Muscle of back (tissue), 13 donors: ENCODE measurements at places on chromosomes 4 and X.

DNA sequence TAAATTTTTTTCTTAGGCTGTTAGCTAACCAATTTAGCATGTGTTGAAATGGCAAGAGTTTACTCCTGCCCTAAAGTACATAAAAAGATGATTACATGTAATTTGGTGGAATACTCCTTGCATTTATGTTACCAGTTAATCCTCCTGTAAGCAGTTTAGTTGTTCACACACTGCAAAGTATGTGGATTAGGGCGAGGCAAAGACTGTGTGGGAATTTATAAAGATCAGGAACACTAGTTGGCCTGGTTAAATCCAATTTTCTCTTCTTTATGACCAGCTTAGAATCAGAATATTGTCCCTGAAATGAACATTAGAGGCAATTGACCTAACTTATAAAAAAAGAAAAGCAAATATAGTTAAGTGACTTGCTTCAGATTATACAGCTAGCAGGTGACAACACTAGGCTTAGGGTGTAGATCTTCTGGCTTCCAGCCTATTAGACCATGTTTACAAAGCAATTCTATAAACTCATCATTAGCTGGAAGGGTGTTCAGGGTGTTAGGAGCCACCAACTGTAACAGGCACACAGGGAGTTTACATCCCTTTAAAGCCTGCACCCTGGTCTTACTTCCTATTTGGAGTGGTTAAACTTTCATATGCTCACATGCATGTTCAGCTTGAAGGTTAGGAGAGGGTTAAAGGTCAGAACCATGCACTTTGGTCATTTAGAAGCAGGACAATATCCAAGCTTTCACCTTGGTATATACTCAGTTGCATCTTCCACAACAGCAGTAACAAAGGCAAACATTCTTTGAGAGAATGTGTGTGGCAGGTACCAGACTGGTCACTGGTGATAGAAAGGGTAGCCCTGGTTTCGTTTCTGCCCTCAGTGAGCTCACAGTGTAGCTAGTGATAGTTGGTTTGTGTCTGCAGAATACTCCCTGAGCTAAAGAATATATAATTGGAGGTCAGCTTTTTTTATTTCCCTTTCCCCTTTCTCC lies 72.6 kb downstream of the GC start:
- no peak for DNase-seq

DNA sequence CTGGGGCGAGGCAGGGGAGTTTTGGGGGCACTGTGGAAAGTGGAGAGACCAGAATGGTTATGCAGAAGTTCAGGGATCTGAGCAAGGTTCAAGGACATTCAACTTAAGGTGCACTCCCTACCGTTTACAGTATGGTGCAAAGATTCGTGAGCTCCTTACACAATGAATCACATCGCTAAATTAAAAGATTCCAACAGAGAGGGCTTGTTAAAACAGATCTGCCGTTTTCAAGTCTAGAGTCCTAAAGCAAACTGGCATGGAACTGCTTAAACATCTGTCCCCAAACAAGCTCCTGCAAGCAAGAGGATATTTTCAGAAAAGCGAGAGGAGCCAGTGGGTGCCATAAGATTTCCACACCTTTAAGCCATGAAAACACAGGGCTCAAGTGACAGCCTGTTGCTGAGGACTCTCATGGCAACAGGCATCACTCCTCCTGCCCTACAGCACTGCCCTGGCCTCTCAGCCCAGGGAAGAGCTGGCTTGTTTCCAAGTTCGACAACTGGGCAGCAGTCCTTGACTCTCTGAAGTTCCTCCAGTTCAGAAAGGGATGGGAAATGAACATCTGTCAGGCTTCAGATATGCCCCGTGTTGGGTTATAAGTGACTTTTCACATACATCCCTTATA lies 10.0 kb downstream of the FAM184B start:
- DNase-seq: peak; percentile 29

DNA sequence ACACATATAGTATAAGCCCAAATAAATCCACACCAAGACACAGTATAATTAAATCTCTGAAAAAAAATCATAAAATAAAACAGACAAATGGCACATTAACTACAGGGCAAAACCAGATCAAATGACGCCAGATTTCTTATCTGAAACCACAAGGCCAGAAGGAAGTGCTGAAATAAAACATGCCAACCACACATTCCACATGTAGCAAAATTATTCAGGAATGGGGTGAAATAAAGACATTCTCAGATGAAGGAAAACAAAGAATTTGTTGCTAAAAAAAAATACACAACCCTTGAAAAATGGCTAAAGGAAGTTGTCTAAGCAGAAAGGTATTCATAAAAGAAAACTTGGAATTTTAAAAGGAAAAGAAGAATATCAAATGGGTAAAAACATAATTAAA lies 4.5 kb upstream of the DCAF12L1 start:
- DNase-seq: no peak

- DNase-seq: peak; percentile 60
Observed at GRCh38 chrX:76148753-76149152, 24.1 kb upstream of the PBDC1 start.

DNA sequence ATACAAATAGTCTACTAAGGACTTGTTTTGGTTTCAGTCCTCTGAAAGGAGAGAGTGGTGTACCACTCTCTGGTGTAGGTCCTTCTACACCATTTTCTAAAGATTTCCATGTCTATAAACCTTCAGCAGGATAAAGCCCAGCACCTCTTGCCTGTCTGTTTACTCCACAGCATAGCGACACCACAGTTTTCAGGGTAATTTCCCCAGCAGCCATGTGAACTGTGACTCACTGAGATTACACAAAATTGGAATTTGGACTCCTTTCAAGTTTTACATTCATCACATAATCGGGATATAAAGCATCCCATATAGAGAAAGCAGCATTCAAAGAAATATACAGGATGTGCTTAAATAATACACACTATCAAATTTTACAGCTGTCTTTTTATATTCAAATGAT lies 229.6 kb downstream of the PRDM5 start:
- peak; percentile 47 for DNase-seq

DNA sequence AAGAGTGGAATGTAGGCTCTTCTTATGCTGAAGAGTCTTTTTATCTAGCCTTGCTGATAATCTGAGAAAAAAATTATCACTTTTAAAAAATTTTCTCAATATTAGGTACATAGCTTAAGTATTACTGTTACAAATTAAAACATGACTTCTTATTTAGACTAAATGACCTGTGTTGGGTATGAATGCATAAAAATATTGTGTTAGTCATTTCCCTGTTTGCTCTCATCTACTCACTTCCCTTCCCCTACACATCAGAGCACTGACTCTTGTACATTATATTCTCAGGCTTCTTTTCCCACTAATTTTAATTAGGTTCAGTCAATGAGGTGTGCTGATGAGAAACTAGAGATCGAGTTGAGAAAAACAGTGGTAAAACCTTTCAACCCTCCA lies 881.0 kb downstream of the PCDH18 start:
- no peak for DNase-seq

GRCh38 chrX:130060122-130061069 lies 49.9 kb downstream of the ELF4 start:
- peak; percentile 58 for DNase-seq

DNA sequence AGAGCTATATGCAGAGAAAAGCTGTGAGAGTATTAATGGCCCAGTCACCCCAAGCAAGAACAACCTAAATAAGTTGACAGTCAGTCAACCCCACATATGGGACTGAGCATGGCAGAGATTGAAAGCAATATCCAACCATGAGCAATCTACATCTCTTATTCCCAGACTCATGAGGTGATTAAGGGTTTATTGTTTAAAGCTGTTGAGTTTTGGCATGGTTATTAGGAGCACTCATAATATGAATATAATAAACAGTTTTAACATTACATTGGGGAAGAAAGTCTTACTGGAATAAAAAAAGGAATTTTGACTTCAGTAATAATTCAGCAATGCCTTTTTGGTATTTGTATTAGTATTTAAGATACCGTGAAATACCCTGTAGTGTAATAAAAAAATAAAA lies 1627.4 kb downstream of the STIM2 start:
- DNase-seq: peak; percentile 38

DNA sequence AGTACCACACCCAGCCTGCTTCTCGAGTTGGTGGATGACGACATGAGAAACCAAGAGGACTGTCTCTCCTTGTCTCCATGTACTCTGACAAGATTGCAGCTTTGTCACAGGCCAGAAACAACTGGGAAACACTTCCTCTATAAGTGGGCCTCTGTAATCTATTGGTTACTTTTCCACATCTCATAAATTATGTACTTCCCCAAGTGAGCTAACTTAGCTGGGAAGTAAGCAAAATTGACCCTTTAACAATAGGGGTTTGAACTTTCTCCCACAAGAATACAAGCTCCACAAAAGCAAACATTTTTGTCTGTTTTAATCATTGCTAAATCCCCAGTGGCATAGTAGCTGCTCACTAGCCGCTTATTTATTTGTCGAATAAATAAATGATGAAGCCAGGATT lies 14.1 kb upstream of the USO1 start:
- no peak for DNase-seq

DNA sequence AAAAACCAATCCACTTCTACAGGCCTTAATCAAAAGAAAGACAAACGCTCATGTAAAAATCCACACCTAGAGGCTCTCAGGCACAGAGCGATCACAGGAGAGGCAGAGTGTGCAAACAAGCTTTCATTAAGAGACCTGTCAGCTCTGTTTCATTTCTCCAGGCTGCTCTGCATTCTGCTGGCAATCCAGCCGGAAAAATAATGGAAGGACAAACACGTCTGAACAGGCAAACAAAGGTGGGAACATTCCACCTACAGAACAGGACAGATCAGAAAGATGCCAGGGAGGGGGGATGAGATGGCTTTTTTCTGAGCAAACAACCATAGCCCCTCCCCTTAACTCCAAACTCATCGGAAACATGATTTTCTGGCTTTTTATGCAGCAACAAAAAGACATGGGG lies 9.7 kb downstream of the SOD3 start:
- DNase-seq: no peak
